ENCODE measurements at places on chromosomes 1 and 21. TPM values are rescaled to one million over a fixed set of nuclear protein-coding genes. Genes with fewer than 3 reads are reported as not detected.
A peak's percentile ranks its signal among the peaks of the same experiment; 100 is the strongest.

AJAP1 gene
- polyA plus RNA-seq = not detected

HSPB7 gene
- 0.05 TPM for polyA plus RNA-seq

- DNase-seq = no peak
- no peaks in the 10 kb centered on the region for H3K4me1 ChIP-seq
- no peaks in the 10 kb centered on the region for H3K27me3 ChIP-seq
- H3K36me3 ChIP-seq = no peaks in the 10 kb centered on the region
These were observed 405.3 kb downstream of the TGFB2 start for GRCh38 chr1:218750216-218750970.

MRAP gene
- not detected for polyA plus RNA-seq

AVPR1B gene
- polyA plus RNA-seq = not detected

DNA sequence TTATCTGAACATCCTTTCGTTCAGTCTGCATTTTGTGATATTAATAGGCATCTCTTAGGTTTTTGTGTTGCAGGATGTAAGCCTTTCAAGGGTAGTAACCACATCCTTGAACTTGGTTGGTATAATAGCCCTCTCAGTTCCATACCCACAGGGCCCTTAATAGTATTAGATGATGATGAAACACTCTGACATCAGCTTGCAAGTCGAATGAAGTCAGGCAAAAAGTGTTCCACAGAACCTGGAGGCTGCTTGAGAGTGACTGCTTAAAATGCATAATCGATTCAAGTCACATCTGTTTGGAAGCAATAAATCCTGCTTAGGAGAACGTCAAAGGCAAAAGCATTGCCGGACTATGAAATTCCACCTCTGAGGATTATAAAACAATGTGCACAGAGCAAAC, 415.6 kb upstream of the KAZN start:
- no peak overlapping the region for H3K27ac ChIP-seq
- H3K27me3 ChIP-seq = no peaks in the 10 kb centered on the region
- H3K4me3 ChIP-seq = no peak overlapping the region
- no peaks in the 10 kb centered on the region for H3K36me3 ChIP-seq
- no peak for DNase-seq

DMRTA2 gene
- polyA plus RNA-seq = not detected

- H3K27me3 ChIP-seq = no peaks in the 10 kb centered on the region
- no peak for DNase-seq
- no peaks in the 10 kb centered on the region for H3K36me3 ChIP-seq
- H3K27ac ChIP-seq = no peak overlapping the region
- H3K4me3 ChIP-seq = no peak overlapping the region
- no peaks in the 10 kb centered on the region for H3K4me1 ChIP-seq
These were observed 19.6 kb downstream of the BCL9 start for GRCh38 chr1:147560765-147561471.

DNA sequence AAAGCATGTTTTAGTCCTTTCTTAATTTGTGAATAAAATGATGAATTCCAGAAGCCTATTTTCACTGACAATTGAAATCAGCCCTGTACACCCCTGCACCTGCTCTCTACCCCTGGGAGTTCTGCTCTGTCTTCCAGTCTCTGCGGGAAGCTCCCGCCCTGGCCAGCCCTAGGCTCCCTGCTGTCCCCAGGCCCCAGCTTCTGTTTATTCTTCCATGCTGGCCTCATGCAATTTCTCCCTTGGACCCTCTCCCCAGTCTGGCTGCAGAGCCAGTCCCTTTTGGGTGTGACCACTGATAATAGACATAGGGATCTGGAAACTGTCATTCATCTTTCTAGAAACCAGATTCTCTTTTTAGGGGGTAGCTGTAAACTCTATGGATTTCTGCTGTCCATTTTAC, 258.6 kb downstream of the GRIK3 start:
- no peaks in the 10 kb centered on the region for H3K27me3 ChIP-seq
- no peaks in the 10 kb centered on the region for H3K4me1 ChIP-seq
- H3K36me3 ChIP-seq = no peaks in the 10 kb centered on the region
- DNase-seq = peak; percentile 64

DNA sequence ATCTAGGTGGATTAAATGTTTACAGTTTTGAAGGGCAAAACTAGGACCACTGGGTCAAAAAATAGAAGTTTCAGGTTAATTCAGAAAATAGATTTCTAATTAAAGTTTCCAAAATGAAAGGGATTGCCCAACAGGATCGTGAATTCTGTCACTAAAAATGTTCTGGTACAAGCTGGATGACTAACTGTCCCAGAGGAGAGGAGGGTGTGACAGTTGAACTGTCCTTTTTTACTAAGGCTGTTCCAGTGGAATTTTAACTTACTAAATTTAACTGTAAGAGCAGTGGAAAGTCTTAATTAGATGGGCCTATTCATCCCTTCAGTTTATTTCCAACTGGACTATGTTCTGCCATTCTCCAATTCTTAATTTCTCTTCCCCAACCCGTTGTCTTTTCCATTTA, 7.2 kb downstream of the SNX7 start:
- no peaks in the 10 kb centered on the region for H3K27me3 ChIP-seq
- peaks cover 16% of the 10 kb centered on the region for H3K4me1 ChIP-seq
- H3K36me3 ChIP-seq = peaks cover 6% of the 10 kb centered on the region
- no peak for DNase-seq
- H3K27ac ChIP-seq = peak overlapping the region; percentile 83

SPRR3 gene
- not detected for polyA plus RNA-seq

DNA sequence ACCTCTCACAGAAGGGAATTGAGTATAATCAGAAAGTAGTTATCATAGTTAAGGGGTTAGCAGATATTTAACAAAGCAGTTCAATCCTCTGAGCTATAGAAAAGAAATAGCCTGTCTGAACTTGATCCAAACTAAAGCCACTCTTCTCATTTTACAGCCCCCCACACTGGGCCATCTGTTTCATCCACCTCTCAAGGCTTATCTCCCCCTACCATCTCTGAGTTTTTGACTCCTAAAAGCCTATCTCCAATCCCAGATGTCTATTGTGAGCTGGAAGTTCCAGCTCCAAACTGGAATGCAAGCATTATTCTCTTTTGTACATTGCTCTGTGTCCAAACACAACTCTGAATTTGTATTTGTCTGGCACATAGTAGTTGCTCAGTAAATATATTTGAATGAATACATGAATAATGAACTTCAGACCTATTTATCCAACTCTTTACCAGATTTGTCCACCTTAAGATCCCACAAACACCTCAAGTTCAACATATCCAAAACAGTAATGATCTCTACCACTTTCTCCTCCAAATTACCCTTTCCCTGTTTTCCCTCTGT, 98.1 kb downstream of the PLPP3 start:
- H3K27ac ChIP-seq = peak overlapping the region; percentile 17
- H3K36me3 ChIP-seq = no peaks in the 10 kb centered on the region
- H3K27me3 ChIP-seq = no peaks in the 10 kb centered on the region
- H3K4me1 ChIP-seq = no peaks in the 10 kb centered on the region
- no peak overlapping the region for H3K4me3 ChIP-seq

GRCh38 chr1:27070390-27071048, 57.9 kb upstream of the TENT5B start:
- no peaks in the 10 kb centered on the region for H3K4me1 ChIP-seq
- H3K27ac ChIP-seq = no peak overlapping the region
- no peaks in the 10 kb centered on the region for H3K27me3 ChIP-seq
- no peaks in the 10 kb centered on the region for H3K36me3 ChIP-seq
- no peak for DNase-seq
- no peak overlapping the region for H3K4me3 ChIP-seq

DNA sequence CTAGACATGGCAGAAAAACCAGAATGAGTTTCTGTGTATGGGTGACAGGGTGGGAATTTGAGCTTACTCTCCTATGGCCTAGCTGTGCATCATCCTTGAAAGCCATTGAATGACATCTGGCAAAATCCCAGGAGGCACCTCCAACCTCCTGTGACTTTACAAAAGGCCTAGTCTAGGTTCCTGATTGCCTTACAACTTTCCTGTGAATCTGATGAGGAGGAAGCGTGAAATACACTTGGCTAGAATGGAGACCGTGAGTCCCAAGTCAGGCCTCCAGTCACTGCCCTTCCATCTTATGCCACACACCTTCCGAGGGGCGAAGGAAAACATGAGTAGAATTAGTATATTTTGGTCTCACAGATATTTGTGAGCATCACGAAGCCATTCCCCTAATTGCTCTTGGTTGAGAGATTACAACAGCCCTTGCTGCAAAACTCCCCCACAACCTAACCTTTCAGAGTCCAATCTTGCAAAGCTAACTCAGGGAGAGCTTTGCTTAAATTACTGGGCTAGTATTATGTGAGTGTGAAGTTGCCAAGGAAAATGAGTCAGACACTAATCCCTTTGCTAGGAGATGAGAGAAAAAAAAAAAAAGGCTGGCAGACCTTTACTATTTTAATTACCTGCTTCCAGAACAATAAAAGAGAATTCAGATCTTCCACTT, 36.3 kb upstream of the PAXBP1 start:
- H3K27ac ChIP-seq = no peak overlapping the region
- no peak for DNase-seq
- H3K27me3 ChIP-seq = no peaks in the 10 kb centered on the region
- no peak overlapping the region for H3K4me3 ChIP-seq
- no peaks in the 10 kb centered on the region for H3K4me1 ChIP-seq

SELENBP1 gene
- 0.16 TPM for polyA plus RNA-seq

RUNX3 gene
- not detected for polyA plus RNA-seq

LEMD1 gene
- polyA plus RNA-seq = not detected

GRCh38 chr1:194919146-194919545, 1689.1 kb downstream of the KCNT2 start:
- no peak overlapping the region for H3K4me3 ChIP-seq
- no peak overlapping the region for H3K27ac ChIP-seq
- H3K4me1 ChIP-seq = no peaks in the 10 kb centered on the region
- no peaks in the 10 kb centered on the region for H3K27me3 ChIP-seq

TEDDM1 gene
- polyA plus RNA-seq = not detected

DNA sequence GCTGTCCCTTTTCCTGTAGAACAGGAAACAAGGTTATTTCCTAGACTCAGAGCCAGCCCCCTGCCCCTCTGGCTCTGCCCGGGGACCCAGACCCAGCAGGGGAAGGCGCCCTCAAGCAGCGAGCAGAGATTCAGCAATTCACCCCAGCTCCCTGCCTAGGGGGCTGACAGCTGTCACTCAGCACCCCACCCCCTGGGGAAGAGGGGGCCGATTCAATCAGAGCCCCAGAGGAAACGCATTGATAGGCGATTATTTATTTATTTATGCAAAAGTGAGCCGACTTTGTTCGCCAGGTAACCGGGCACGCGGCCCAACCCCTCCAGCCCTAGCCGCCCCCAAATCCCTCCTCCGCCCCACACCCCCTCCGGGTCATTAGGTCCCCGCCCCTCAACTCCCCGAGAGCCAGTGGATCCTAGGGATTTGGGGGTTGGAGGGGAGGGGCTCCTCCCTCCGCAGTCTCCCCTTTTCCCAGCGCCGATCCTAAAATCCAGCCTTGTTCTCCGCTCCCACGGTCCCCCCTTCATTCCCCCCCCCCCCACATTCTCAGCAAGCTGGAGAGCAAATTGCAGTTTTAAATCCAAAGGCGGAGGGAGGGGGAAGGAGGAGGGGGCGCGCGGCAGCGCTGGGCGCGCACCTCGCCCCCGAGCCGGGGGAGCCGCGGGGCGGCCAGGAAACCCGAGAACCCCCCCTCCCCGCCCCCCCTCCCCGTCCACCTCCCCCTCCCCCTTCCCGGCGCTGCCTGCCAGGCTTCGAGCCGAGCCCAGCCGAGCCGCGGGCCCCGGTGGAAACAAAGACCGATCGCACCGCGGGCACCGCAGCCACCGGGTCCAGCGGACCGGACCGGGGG, 1.3 kb downstream of the AHDC1 start:
- DNase-seq = peak; percentile 91
- peaks cover 52% of the 10 kb centered on the region for H3K4me1 ChIP-seq
- H3K36me3 ChIP-seq = no peaks in the 10 kb centered on the region
- peak overlapping the region; percentile 60 for H3K27ac ChIP-seq

TACSTD2 gene
- polyA plus RNA-seq = 0.02 TPM

DNA sequence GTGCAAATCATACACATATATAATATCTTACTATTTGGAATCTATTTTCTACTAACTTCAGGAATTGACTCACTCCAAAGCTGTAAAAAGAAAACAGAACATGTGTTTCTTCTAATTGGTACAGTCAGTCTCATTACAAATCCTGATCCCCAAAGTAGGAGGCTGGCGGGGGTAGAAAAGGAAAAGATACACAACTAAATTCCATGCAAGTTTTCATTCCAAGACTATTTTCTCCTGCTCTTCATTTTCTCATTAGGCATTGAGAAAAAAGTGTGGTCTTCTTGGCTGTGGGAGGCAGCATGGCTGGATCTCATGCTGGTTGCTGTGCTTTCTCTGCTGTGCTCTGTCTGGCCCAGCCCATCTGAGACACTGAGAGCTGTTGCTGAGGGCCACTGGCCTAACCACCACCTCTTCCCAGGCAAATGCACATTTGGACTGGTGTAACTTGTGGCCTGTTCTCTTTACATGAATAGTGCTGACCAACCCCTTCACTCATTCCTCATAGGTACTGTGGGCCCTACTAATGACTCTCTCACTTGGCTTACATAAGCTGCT, 1107.5 kb upstream of the B3GALT2 start:
- H3K4me1 ChIP-seq = no peaks in the 10 kb centered on the region
- no peak overlapping the region for H3K27ac ChIP-seq
- H3K27me3 ChIP-seq = no peaks in the 10 kb centered on the region
- DNase-seq = no peak

DNA sequence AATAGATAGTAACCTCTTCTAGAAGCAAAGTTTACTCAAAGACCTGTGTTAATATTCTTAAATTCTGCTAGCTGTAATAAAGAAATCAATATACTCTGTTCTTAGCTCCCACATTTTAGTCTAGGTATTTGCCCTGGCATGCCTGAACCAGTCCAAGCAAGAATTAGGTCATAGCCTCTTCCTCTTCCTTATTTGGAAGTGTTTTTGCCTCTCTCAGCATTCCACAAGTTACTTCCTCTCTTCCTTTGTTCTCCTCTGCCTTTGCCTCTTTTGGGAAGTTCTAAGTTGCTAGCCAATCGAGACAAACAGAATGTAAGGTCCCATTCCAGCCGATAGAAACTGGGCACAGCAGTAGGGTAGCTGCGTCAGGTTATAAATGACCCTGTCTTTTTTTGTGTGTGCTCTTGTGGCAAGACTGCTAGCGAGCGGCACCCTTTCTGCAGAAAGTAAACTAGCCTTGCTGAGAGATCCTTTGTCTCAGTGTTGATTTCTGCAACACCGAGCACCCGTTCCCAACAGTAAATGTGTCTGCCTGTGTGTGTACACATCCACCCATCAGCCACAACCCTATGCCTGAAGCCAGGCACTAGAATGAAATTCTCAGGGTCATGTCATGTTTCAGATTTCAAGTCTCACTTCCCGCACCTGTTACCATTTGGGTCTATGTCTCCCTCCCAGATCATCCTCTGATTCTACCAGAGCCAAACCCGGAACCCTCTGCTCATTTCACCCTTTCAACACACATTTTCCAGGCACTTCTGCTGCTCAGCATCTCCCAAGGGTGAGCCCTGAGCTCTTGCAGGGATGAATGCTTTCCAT, 37.5 kb downstream of the LRRC3 start:
- H3K4me1 ChIP-seq = no peaks in the 10 kb centered on the region
- H3K4me3 ChIP-seq = no peak overlapping the region
- no peak overlapping the region for H3K27ac ChIP-seq
- no peaks in the 10 kb centered on the region for H3K27me3 ChIP-seq
- DNase-seq = no peak

GRCh38 chr21:43855955-43856354, 9.1 kb upstream of the AGPAT3 start:
- no peak overlapping the region for H3K4me3 ChIP-seq
- H3K27me3 ChIP-seq = no peaks in the 10 kb centered on the region
- no peak overlapping the region for H3K27ac ChIP-seq
- H3K36me3 ChIP-seq = no peaks in the 10 kb centered on the region
- DNase-seq = no peak

GRCh38 chr1:204871405-204872037, 859 bp downstream of the NFASC start:
- H3K27ac ChIP-seq = no peak overlapping the region
- no peaks in the 10 kb centered on the region for H3K27me3 ChIP-seq
- H3K4me1 ChIP-seq = no peaks in the 10 kb centered on the region
- H3K36me3 ChIP-seq = no peaks in the 10 kb centered on the region
- H3K4me3 ChIP-seq = no peak overlapping the region
